ENCODE measurements at places on chromosomes 2 and 18.

DNA sequence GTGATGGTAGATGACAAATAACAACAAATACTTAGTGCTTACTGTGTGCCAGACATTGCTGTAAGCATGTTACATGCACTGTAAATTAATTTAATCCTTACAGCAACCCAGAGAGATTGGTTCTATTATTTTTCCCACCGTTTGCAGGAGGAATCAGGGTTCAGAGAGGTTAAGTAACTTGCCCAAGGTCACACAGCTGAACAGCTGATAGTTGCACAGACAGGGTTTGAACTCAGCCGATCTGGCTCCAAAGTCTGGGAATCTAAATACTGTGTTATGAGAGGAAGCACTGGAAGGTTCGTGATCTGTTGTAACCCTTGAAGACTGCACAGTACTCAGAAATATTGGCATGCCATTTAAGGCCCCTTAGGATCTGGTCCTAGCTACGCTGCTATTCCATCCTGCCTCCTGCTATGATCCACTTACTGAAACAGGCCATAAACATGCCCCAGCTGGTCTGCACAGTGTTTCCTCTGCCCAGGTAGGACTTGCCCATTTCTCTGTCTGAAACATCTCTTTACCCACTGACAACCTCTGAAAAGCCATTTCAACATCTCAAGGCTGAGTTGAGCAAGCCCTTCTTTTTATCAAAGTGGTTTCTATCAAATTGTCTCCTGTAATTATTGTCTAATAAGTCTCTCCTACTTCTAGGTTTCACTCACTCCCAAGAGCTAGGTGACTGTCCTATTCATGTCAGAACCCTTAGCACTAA, 40.4 kb upstream of the MRPL33 start:
- no peak for DNase-seq

DNA sequence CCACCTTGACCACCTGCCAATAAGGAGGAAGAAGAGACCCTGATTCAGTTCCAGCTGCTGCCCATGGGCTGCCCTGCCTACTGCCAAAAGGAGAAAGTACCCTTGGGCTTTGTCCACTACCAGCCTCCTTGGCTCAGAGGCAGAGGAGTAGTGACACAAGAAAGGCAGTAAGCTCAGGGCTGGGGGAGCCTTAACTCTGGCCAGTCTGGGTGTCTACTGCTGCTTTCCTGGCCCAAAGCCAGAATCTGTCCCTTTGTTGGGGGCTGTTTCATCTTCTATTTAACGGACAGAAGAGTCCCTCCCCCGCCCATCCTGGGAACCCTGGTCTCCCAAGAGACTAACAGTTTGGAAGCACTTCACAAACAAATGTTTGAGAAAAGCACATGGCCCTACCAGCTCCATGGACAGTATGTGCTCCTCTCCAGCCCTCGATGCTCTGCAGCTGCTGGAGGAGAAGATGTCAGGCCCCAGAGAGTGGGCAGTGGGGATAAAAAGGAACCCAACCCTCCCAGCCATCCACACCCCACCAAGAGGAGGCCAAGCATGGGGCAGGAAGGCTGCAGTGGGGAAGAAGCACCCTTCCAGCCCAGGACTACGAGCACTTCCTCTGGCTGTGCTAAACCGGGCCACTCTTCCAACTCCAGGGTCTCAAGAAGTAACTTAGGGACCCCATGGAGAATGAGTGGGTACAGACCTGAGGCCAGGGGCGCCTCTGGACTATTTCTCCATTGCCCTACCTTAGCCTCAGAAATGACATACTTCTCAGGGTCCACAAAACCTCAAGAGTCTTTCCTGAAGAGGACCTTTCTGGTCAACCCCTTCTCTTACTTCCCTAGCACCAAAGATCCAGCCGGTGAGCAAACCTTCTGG, 1.2 kb downstream of the ATG9A start:
- no peak for DNase-seq

DNA sequence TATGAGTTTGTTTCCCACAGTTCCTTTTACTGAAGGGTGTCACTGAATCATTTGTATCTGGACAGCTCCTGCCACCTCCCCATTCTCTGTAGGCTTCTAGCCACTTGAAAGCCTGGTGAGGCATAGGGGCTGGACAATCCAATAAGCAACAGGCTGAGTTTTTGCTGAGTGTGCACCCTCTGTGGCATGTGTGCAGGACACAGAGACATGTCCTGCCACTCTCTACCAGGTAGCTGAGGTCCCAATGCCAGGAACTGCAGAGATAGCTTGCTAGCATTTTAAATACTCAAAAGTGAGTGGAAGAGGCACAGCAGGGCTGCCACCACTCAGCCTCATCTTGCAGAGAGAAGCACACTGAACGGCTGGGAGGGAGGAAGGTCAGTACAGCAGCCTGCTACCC, 77.2 kb upstream of the TFCP2L1 start:
- no peak for DNase-seq

- DNase-seq: no peak
These were observed 277.7 kb upstream of the MAP2 start for GRCh38 chr2:209145941-209146681.

- no peak for DNase-seq
These were observed 317.9 kb upstream of the UBE2E3 start for GRCh38 chr2:180662521-180662920.

GRCh38 chr2:235659767-235660322, 166.0 kb downstream of the AGAP1 start:
- no peak for DNase-seq

GRCh38 chr18:37588289-37588688, 22.7 kb upstream of the CELF4 start:
- DNase-seq: no peak

GRCh38 chr2:196176142-196176738, 4.9 kb upstream of the STK17B start:
- peak; percentile 63 for DNase-seq

DNA sequence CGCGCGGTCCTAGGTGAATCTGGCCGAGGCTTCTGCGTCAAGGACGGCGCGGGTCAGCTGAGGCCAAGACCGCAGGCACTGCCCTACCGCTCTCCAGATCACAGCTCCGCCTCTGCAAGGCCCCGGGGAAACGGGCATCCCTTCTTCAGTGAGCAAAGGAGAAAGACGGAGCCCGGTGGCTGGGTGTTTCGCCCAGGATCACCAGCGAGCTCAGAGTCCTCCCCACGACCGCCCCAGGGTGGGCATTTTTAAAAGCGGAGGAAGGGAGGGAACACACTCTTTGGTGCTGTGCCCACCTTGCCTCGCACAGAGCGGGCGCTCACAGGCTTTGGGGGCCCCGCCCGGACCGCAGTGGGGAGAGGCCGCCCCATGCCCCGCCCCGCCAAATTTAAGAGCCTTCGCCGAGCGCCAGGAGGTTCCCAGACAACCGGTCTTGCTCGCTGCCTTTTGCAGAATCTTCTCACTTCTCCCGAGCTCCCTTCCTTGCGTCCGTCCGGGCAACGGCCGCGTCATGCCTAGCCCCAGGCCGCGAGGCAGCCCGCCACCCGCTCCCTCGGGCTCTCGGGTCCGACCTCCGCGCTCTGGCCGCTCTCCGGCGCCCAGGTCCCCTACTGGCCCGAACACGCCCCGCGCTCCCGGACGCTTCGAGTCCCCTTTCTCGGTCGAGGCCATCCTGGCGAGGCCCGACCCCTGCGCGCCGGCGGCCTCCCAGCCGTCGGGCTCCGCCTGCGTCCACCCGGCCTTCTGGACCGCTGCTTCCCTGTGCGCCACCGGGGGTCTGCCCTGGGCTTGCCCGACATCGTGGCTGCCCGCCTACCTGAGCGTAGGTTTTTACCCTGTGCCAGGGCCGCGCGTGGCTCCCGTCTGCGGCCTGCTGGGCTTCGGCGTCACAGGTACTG, at the start of gene NOTO:
Gene NOTO, plus strand, starts transcription at position 419 of the 899 bp plus-strand sequence. Its CDS starts 93 bp downstream, at position 512.
- DNase-seq: no peak

DNA sequence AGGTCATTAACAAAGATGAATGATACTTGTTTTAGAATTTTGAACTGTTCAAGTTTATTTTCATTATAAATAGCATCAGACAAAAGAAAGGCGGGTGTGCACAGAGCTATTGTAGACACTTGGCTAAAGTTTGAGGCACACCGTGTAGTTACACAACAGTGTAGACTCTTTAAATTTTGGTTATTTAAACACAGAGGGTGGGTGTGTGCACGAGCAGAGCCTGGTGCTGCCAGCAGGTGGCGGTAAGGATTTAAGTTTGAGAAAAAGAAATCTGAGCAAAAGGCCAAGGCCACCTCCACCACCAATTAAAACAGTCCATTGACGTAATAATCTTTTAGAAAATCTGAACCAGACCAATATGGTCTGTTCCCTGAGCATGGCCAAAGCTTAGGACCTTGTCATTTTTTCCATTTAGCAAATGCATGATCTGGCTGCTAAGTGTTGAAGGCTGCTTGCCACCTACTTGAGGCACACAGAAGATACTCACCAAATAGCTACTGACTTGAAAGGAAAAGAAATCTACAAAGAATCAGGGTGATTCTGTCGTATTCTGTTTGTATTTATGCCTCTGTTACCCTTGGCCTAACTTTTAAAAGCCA, 14.3 kb downstream of the COPS7B start:
- no peak for DNase-seq

GRCh38 chr2:216735668-216736067, 40.3 kb upstream of the IGFBP5 start:
- DNase-seq: no peak

- no peak for DNase-seq
These were observed 9.2 kb upstream of the HK2 start for GRCh38 chr2:74824679-74825078.

GRCh38 chr2:7524195-7524594, 607.0 kb downstream of the RNF144A start:
- DNase-seq: no peak

- no peak for DNase-seq
These were observed 170.4 kb downstream of the NCK2 start for GRCh38 chr2:105915005-105915558.

- DNase-seq: no peak
These were observed 379.1 kb upstream of the ATP5MC3 start for GRCh38 chr2:175560521-175561169.

- DNase-seq: no peak
These were observed 41.9 kb upstream of the SPATS2L start for GRCh38 chr2:200264631-200265030.

DNA sequence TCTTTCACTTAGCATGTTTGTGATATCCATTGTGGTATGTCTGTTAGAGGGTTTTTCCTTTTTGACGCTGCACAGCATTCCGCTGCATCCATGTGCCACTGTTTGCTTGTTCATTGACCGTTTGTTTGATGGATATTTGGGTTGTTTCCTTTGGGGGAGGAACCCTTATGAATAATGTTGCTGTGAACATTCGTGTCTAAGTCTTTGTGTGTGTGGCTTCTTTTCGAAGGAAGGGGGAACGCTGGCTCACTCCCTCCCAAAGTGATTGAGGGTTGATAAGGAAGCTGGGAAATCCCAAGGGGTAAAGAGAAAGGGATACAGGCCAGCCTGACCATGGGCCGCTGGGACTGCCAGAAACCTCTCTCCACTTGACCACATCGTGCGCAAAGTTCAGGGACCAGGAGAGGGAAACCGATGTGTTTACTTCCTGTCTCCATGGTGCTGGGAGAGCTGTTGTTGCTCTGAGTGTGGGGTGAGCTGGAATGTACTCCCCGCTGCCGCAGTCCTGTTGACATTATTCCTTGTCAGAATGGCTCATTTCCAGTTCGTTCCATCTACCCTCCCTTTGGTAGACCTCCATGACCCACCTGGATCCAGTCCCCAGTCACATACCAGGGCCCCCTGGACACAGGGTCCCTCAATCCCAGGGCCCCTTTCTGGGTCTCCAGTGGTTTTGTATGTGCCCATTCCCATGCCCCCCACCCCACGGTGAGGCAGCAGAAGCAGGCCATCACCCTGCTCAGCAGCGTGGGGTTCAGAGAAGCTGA, 39.6 kb downstream of the HS1BP3 start:
- no peak for DNase-seq

GRCh38 chr2:214088536-214088935, 322.3 kb upstream of the VWC2L start:
- no peak for DNase-seq

- DNase-seq: no peak
These were observed 136.7 kb downstream of the DDX1 start for GRCh38 chr2:15728245-15728938.

- no peak for DNase-seq
These were observed 42.8 kb upstream of the LAPTM4A start for GRCh38 chr2:20094142-20094755.

Measured in stimulated activated CD8-positive, alpha-beta memory T cell treated with anti-CD3 and anti-CD28 coated beads, Interleukin-15, amount 100 ng/mL, for 1 hour (primary cell).